ENCODE measurements at places on chromosomes 2 and 18.

GRCh38 chr2:105809097-105809473, 64.4 kb downstream of the NCK2 start:
- H3K4me1 ChIP-seq: peaks cover 50% of the 10 kb centered on the region
- H3K27me3 ChIP-seq: no peaks in the 10 kb centered on the region
- no peak overlapping the region for H3K4me3 ChIP-seq
- no peak overlapping the region for H3K27ac ChIP-seq
- no peak for DNase-seq
- H3K36me3 ChIP-seq: peaks cover 9% of the 10 kb centered on the region

DNA sequence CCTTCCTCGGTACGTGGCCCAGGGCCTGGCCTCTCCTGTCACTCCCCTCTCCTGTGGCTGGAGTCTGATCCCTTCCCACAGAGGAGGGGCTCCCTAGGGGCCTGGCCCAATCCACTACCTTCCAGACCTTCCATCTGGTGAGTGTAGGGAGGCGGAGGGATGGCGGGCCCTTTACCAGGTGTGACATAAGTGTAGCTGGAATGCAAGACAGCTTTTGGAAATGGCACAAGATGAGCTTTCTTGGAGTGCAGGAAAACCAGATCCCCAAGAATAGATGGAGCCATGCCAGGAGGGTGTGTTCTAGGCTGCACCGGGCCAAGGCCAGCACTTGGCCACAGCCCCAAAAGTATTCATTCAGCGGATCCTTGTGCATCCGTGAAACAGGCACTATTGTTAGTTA, 30.1 kb downstream of the IGFBP5 start:
- H3K27me3 ChIP-seq: peaks cover 7% of the 10 kb centered on the region
- peaks cover 14% of the 10 kb centered on the region for H3K4me1 ChIP-seq
- H3K4me3 ChIP-seq: no peak overlapping the region

DNA sequence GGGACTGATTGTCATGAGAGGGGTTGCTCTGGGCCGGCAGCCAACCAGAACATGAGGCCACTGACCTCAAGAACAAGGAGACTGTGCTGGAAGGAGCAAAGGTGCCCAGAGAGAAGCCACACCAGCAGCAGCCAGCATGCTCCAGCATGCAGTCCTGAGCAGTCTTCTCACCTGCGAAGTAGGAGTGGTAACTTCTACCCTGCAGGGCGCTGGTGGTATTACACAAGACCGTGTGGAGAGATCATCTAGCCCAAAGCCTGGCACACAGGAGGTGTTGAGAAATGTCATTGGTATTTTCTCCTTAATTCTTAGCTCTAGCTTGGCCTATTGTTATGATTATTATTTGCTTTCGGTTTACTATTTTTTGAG, 132.7 kb downstream of the TSN start:
- H3K27ac ChIP-seq: no peak overlapping the region
- peaks cover 8% of the 10 kb centered on the region for H3K4me1 ChIP-seq
- peaks cover 13% of the 10 kb centered on the region for H3K27me3 ChIP-seq
- no peak overlapping the region for H3K4me3 ChIP-seq

DNA sequence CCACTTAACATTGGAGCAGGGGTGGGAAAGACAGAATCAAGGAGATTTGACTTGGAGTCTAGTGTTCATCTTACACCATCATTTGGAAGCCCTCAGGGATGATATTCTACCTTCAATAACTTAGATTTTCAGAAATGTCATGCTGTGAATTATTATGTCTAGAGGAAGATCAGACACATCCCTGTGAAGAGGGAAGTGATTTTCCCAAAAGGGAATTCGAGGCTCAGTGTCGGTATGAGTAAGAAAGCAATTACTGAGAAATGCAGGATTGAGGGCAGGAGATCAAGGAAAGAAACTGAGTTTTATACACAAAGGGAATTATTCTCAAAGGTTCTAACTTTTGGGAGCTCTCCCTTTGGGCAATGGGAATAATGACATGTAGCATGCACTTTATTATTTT, 25.6 kb upstream of the ATIC start:
- no peaks in the 10 kb centered on the region for H3K27me3 ChIP-seq
- DNase-seq: no peak
- H3K4me3 ChIP-seq: no peak overlapping the region
- H3K4me1 ChIP-seq: peaks cover 4% of the 10 kb centered on the region
- H3K36me3 ChIP-seq: no peaks in the 10 kb centered on the region

DNA sequence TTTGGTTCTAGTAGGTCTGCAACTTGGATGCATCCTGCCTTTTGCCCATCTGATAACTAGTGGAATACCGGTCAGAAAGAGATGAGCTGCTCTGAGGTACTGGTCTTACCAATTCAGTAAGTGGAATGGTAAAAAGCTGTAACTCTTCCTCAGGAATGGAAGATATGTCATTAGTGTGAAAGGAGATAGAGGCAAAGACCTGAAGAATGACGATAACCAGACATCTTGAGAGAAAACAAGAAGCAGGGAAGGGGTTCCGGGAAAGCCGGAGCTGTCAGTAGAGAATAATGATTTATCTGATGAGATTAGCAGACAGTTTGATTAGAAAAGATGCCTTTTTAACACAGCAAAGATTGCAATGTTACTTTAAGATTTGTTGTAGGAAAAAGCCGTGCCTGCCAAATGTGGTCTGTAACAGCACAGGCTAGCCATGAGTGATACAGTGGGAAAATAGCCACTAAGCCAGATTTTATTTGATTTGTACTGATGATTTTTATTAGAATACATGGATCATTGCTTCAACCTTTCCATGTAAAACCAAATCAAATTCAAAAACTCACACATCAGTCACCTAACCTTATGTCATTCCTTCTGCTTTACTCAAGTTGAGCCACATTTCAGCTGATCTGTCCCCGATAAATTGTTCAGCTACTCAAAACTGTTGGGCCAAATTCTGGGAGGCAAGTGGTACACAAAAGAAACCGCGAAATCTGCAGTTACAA, 110.0 kb downstream of the TCF4 start:
- H3K4me3 ChIP-seq: peak overlapping the region; percentile 64
- peak overlapping the region; percentile 60 for H3K27ac ChIP-seq
- H3K36me3 ChIP-seq: peaks cover 15% of the 10 kb centered on the region
- DNase-seq: no peak
- H3K4me1 ChIP-seq: peaks cover 37% of the 10 kb centered on the region

- H3K4me1 ChIP-seq: peaks cover 8% of the 10 kb centered on the region
- H3K36me3 ChIP-seq: no peaks in the 10 kb centered on the region
- peaks cover 8% of the 10 kb centered on the region for H3K27me3 ChIP-seq
These were observed 23.1 kb upstream of the TNFAIP6 start for GRCh38 chr2:151334082-151334815.

DNA sequence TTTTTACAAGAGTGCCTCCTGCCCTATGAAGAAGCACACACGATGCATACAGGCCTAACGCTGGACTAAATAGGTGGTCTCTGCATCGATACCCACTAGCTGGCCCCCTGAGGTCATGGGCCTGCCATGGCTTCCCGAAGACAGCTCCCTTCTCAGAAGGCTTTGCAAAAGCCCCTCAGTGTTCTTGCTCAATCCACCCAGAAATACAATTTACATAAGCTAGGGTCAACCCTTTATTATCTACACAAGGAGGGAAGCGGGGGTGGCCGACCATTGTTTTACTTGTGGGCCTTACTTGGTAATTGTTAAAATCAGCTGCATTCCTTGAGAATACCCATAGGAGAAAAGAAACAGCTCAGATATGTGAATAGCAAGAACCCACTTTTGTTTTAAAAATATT, 28.5 kb downstream of the UXS1 start:
- H3K27ac ChIP-seq: no peak overlapping the region
- peaks cover 10% of the 10 kb centered on the region for H3K36me3 ChIP-seq
- DNase-seq: no peak
- no peaks in the 10 kb centered on the region for H3K27me3 ChIP-seq
- H3K4me1 ChIP-seq: peaks cover 48% of the 10 kb centered on the region

DNA sequence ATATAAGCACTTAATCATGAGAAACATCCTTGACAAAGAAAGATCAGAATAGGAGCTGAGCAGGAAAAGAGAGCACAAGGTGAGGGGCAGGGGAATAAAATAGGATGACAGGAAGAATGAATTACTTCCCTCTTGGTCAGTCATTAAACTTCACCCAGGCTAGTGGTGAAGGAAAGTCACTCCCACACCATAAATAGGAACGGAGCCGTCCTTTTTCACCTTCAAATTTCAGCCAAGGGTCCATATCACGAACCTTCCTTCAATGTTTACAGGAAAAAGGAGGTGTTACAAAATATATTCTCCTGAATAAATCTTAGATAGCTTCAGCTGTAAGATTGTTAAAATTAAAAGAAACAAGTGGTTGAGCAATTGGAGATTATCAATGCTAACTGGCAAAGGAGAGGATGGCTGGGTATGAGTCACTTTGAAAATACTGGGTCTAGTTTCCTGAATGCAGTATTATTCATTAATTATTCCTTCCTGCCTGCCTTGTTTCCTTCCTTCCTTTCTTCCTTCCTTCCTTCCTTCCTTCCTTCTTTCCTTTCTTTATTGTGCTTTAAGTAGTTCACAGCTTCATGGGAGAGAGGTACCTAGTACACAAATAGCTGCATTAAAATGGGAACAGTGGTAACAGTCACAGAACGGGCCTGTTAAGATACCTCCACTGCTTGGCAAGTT, 292.3 kb upstream of the ID2 start:
- no peak overlapping the region for H3K4me3 ChIP-seq
- DNase-seq: no peak
- H3K36me3 ChIP-seq: no peaks in the 10 kb centered on the region
- H3K4me1 ChIP-seq: peaks cover 10% of the 10 kb centered on the region

- peaks cover 28% of the 10 kb centered on the region for H3K4me1 ChIP-seq
- H3K4me3 ChIP-seq: no peak overlapping the region
- no peaks in the 10 kb centered on the region for H3K36me3 ChIP-seq
- no peaks in the 10 kb centered on the region for H3K27me3 ChIP-seq
These were observed 207.2 kb downstream of the SLC8A1 start for GRCh38 chr2:40244675-40245074.

DNA sequence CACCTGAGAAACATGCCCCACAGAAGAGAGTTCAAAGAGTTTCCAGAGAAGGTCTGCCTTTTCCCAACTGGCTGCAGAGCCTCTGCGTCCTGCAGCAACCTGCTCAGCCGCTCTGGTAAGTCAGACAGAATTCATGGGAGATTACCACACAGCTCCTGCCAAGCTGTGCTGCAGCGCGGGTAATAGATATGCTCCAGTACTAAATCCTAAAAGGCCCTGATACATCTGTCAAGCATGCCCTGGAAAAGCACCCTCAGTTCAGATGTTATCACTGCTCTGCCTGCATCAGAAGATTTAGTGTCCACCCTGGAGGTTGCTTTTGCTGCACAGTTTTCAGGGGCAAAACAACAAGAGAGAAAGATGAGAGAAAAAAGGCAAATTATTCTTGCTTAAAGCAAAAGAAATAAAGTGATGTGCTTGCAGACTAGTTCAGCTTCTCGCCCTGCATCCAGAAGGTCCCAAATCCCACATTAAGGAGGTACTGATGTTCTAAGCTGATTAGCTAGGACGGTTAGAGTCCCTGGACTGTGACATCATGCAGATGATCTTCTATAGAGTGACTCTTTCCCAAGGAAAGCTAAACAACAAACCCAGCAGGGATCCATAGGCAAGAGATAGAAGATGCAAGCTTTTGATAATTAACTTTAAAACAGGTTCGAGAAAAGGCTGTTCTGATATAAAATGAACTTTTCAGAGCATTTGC, 488.6 kb downstream of the BCL11A start:
- no peak for DNase-seq
- peak overlapping the region; percentile 12 for H3K27ac ChIP-seq
- H3K27me3 ChIP-seq: peaks cover 3% of the 10 kb centered on the region
- H3K4me3 ChIP-seq: no peak overlapping the region
- H3K36me3 ChIP-seq: no peaks in the 10 kb centered on the region

- no peak for DNase-seq
- no peak overlapping the region for H3K27ac ChIP-seq
- H3K4me3 ChIP-seq: no peak overlapping the region
- H3K36me3 ChIP-seq: peaks cover 42% of the 10 kb centered on the region
- H3K27me3 ChIP-seq: no peaks in the 10 kb centered on the region
These were observed 77.5 kb downstream of the DIS3L2 start for GRCh38 chr2:232038881-232039485.

DNA sequence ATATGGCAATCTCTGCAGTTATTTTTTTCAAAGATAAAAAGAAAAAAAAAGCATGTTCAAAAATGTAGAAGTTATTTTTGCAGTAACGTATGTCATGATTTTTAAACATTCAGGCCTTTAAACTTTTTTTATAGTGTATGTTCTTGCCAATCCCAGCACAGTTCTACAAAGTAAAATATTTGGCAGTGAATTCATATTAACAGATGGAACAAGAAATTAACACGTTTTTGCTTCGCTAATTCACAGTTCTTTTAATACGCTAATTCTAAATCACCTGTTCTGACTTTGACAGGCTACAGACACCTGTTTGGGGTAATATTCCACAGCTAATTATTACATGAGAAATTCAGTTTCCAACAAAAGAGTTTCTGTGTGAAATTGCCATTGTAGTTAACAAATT, 183.2 kb downstream of the ARHGAP15 start:
- no peak overlapping the region for H3K27ac ChIP-seq
- DNase-seq: no peak
- no peaks in the 10 kb centered on the region for H3K27me3 ChIP-seq
- peaks cover 4% of the 10 kb centered on the region for H3K4me1 ChIP-seq
- H3K4me3 ChIP-seq: no peak overlapping the region
- no peaks in the 10 kb centered on the region for H3K36me3 ChIP-seq

DNA sequence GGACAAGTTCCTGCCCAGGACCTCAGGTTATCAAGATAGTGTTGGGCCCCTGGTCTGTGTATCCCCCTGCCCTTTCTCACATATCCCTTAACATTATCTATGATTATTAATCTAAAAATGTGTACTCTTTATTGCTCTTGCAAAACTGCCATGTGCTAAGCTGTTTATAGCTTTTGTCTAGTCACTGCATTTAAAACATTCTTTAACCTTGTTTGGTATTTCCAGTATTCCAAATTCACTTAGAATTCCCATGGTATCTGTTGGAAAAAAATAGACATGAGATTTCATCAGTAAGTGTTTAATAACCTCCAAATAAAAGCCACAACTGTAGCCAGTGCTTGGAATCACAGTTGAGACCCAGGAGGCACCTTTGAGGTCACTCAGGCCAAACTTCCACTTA, 16.2 kb upstream of the GLS start:
- H3K27ac ChIP-seq: no peak overlapping the region
- H3K36me3 ChIP-seq: no peaks in the 10 kb centered on the region
- peaks cover 12% of the 10 kb centered on the region for H3K4me1 ChIP-seq
- H3K4me3 ChIP-seq: no peak overlapping the region

DNA sequence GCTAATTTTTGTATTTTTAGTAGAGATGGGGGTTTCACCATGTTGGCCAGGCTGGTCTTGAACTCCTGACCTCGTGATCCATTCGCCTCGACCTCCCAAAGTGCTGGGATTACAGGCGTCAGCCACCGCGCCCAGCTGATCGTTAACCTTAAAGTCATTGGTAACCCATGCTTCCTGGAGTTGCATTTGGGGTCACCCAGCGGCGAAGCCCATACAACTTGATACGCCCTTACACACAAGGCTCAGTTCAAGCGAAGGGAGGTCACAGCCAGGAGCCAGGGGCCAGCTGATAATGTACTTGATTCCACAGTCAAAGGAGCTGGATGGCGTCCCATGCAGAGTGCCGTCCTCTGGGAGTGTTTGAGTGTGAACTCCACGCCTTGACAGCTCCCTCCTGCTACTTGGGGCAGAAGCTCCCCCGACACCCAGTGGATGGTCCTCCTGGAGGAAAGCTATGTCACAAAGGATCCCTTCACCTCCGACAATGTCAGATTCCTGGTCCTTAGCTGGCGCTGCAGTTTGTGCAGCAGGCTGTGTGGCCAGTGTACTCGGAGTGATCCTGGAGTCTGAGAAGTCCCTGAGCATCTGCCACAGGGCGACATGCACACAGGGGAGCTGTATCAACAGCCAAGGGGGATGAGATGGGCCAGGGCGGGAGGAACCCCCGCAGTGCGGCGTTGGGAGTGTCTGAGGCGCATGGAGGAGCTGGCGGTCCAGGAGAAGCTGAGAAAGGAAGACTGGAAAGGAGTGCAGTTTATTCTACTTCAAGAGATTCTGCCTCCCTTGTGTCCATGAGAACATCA, 7.9 kb downstream of the CLHC1 start:
- H3K36me3 ChIP-seq: peaks cover 16% of the 10 kb centered on the region
- H3K4me3 ChIP-seq: peak overlapping the region; percentile 83
- H3K27ac ChIP-seq: peak overlapping the region; percentile 39
- no peak for DNase-seq
- peaks cover 16% of the 10 kb centered on the region for H3K4me1 ChIP-seq
- no peaks in the 10 kb centered on the region for H3K27me3 ChIP-seq
